Fibroblast of lung (primary cell): ENCODE measurements at places on chromosomes 13 and 19.

DNA sequence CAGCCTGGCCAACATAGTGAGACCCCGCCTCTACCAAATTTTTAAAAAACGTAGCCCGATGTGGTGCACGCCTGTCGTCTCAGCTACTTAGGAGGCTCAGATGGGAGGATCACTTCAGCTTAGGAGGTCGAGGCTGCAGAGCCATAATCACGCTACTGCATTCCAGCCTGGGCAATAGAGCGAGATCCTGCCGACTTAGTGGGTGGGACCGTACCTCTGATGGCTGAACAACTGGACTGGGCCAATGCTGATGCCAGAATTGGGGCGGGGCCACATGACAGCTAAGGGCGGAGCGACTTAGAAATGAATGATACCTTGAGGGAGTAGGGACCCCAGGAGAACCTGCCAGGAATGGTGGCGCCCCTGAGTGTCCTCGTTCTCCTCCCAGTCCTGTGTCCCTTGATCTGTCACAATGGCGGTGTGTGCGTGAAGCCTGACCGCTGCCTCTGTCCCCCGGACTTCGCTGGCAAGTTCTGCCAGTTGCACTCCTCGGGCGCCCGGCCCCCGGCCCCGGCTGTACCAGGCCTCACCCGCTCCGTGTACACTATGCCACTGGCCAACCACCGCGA is 3.6 kb downstream of the LTBP4 start:
- DNase-seq = no peak

DNA sequence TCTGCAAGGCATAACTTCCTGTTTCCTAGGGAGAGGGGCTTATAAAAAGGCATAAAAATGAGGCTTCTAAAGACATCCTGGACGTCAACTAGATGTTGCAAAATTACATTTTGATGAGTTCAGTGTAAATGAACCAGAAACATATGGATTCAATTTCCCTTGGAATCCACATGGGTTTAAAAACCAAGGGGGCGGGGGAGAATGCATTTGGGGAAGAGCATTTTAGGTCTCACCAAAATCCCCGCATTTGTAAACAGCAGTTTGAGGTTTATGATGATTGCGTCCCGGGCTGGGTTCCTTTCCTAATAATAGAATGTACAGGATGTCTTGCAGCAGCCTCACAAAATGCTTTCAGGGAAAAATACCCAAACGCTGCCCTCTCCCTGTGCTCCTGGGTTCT is 407.8 kb downstream of the ZNF536 start:
- no peak for DNase-seq

DNA sequence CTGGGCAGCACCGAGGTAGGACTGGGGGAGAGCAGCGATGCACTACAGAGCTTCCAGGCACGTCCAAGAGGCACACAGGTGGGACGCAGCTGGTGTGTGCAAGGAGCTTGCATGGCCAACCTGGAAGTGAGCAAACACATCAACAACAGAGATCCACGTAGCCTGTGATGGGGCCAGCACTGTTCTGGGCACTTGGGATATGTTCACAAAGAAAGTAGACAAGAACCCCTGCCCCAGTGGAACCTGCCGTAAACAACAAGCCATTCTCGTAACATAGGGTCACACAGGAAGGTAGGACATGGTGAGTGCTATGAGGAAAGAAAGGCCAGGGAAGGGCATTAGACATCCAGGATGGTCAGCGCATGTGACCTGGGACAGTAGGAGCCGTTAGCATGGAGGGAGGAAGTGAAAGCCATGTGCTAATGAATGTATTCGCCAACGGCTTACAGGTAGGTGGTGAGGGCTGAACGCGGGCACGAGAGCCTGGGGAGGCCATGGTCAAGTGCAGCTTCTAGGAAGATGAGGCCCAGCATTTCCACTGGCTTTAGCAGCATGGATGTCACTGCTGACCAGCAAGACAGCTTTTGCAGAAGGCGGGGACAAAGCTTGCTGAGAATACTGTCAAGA is 105.5 kb downstream of the TEX26 start:
- DNase-seq = no peak

- no peak for DNase-seq
These were observed 3.4 kb downstream of the PPM1N start for GRCh38 chr19:45501730-45502014.

GRCh38 chr13:113995051-113995601 is 21.2 kb upstream of the C13orf46 start:
- DNase-seq = no peak

- no peak for DNase-seq
These were observed 1581.9 kb downstream of the EFNB2 start for GRCh38 chr13:104953588-104953987.

GRCh38 chr13:97255515-97256021 is 33.4 kb downstream of the MBNL2 start:
- peak; percentile 65 for DNase-seq

GRCh38 chr13:33087790-33088189 is 71.6 kb downstream of the KL start:
- DNase-seq = no peak

DNA sequence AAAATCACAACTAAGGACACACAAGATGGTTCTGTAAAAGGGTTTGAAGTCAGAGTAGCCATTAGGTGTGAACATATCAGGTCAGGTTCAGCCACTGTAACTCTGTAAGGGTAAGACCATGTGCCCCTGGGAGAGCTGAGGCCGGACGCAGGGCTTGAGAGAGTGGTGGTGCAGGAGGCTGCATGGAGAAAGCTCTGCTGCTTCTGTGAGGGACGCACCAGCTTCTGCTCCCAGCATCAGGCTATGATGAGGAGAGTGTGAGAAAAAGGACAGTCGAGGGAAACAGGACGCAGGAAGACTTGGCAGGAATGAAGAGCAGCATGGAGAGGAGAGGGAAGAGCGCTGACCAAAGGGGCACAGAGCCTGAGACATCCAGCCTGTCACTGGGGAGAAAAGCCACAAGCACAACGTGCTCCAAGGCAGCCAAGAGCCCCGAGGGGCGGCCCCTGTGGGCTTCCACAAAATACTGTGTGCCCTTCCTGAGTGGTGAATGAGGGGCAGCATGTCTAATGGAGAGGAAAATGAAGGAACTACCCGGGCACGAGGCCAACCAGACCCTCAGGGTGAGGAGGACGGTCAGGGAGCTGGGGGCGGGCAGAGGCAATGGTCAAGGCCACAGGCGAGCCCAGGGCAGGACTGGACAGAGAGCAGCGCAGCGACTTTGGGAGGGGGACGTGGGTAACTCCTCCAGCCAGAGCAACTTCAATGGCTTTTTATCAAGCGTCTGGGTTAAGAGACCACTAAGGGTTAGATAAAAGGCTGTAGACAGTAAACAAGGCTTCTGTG is 107.7 kb downstream of the COL4A1 start:
- no peak for DNase-seq

DNA sequence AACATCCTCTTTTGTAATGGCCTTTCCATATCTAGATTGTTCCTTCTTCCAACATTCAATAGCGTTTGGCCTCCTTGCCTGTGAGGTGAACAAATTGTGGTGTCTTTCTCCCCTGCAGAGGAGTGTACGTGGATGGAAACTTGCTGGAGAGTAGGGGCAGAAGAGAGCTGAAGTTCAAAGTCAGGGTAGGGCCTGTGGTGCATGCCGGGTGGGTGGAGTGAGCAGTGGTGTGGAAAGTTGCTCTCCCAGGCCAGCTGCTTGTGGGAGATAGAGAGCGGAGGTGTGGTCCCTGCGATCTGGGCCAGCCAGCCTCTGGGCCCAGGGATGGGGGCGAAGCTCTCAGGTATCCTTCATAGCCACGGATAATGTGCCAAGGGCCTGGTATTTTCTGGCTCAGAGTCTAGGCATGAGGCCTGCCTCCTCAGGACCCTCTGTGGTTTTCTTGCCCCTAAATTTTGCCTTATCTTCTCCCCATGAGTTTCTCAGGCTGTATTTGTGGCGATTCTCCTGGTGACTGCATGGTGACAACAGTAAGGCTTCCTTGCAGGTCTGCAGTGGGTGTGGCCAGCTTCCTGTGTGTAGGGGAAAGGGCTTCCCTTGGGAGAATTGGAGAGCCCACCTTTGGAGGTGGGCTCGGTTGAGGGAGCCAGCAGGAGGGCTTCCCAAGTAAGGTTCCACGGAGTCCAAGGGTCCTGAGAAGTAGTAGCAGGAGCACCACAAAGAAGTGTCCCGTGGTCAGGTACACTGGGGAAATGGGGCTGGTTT is 6.7 kb downstream of the RGCC start:
- no peak for DNase-seq

DNA sequence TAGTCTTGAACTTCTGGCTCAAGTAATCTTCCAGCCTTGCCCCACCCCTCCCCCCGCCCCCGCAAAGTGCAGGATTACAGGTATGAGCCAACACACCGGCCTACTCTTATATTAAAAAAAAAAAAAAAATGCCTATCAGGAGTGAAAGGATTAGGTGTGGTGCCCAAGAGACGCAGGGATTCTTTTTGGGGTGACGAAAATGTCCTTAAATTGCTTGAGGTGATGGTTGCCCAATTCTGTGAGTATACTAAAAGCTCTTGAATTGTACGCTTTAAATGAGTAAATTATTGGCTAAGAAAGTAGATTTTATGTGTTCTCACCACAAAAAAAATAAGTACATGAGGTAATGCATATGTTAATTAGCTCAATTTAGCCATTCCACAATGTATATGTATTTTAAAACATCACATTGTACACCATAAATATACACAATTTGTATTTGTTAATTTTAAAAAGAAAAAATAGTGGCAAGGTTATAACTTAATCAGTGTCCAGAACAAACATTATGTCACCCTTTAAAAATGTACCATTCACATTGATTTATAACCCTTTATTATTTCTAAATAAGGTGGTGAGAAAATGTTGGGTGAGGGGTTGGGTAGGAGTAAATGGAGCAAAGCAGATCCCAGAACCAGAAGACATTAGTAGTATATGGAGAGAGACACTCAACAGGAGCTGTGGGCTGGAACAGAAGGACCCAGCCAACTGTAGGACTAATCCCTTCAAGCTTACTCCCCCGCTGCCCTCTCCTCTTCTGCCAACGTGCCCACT is 3.9 kb downstream of the IGSF23 start:
- DNase-seq = no peak

DNA sequence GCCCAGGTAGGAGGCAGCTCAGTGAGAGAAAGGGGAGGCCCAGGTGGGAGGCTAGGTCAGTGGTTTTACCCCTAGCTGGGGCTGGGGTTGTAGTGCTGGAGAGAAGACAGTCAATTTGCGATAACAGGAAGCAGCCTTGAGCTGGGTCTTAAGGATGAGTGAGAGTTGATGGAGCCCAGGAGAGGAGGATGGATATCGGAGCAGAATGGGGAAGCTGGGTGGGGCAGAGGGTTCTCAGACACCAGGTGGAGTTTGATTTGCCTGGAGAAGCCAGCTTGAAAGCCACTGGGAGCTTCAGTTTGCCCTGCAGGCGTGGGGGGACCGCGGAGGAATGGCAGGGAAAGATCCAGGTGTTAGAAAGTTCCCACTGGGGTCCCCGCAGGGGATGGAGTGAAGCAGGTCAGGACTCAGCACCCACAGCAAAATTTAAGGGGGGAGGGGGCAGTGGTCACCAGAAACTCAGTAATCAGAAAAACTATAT is 836 bp upstream of the CDC42EP5 start:
- no peak for DNase-seq

DNA sequence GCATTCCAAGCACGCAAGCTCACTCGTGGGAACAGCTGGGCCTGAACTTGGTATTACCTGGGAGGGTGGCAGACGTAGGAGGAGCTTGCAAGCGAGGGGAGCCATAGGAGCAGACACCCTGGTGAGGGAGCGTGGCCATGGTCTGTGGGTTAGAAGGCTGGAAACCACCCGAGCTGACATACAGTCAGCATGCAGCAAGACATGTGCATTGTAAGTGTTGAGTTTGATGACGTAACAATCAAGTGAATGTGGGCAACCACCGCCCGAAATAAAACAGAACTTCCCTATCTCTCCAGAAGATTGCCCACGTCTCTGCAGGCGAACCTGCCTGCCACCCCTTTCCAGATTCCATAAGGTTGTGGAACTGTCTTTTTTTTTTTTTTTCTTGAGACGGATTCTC is 26.8 kb downstream of the UBXN6 start:
- DNase-seq = no peak

GRCh38 chr19:53982611-53983010 is 8.8 kb upstream of the CACNG6 start:
- peak; percentile 6 for DNase-seq

- no peak for DNase-seq
These were observed 74.9 kb upstream of the SPATA13 start for GRCh38 chr13:24085662-24086061.

DNA sequence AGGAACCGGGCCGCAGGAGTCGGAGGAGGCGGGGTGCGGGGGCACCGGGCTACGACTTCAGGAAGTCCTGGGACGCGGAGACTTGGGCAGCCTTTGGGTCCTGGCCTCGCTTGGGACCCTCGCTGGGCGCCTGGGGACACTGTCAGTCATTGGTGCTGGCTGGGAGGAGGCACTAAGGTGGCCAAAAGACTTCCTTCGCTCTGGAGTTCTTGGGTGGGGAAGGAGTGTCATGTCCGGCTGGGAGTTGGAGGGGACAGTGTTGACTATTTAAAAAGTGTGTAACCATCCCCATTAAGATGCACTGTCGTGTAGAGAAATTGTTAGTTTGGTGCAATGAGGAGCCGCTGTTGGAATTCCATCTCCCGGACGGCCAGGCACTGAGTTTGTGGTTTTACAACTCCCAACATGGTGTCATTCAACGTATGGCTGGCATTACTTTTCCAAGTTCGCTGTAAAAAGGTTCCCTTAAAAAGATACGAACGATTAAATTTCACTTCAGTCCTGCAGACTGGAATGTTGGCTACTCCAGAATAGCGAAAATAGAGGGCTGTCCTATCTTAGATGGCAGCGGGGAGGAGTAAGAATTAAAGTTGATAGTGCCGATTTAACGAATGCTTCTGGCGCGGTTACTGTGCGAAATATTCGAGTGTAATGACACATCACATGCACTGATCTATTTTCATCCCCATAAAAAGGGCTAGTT is 776 bp downstream of the DNAJC3 start:
- DNase-seq = peak; percentile 39

DNA sequence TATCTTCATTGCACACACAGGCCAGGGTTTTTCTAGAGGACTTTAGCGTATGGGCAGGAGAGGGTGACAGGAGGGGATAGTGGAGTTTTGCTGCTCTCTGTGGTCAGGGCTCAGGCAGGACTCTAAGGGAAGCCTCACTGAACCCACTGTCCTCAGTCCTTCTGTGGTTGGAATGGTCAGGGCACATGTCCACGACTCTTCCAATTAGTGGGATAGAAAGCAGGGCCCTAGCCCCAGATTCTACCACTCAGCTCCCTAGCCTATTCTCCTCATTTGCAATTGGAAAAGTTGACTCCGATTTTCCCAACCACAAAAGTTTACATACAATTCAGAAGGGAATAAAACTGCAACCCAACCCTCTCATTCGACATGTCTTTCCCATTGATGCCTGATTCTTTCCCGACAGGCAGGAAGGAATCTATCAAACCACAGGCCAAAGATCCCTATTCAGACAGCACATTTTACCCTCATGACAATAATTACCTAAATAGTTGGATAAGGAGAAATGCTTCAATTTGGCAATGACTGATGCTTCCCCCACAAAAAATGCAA is 38.2 kb downstream of the TGDS start:
- DNase-seq = no peak

GRCh38 chr13:48160606-48161278 is 65.8 kb upstream of the MED4 start:
- peak; percentile 55 for DNase-seq
